ENCODE measurements at places on chromosomes 6 and 20.
A peak's percentile ranks its signal among the peaks of the same experiment; 100 is the strongest.

DNA sequence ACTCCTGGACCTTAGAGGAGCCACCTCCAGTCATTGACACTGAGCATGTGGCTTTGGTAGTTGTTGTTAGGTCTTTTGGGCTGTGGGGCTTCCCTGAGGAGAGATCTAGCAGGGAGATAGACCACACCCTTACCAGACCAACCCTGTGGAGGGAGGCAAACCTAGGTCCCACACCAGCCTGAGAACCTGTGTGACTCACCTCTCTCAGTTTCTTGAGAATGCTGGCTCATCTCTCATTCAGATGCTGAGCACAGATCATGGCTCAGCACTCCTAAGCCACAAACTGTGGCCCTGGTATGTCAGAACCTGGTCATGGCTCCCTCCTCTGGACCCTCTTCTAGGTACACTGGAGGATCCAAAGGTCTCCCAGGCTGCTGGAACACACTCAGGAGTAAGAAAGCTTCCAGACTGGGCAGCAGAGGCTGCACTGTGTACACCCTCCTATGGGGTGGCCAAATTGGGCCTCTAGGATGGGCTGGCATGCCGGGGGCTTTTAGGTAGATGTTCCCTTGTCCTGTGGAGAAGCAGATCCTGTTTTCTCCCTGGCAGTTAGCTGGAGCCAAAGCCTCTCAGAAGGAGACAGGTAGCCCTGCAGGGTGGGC lies 1294.5 kb downstream of the KHDRBS2 start:
- no peak for DNase-seq

- no peak for DNase-seq
These were observed 1338.0 kb upstream of the EYS start for GRCh38 chr6:67045076-67045475.

DNA sequence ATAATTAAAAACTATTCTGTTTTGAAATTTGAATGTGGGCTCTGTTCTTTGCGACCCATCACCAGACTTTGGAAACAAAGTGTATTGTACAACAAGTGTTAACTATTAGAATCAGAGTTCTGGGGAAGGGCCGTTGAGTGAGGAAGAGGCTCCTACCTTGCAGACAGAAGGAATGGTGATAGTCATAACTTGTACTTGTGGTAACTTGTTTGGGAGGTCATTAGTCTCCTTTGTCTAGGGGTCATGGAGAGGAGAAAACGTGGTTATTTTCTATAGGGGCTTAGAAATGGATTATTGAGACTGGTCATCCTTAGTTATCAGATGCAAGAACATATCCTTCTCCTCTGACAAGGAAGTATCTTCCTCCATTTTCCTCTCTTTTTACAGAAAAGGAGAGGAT lies 174.8 kb downstream of the BMP2 start:
- no peak for DNase-seq

DNA sequence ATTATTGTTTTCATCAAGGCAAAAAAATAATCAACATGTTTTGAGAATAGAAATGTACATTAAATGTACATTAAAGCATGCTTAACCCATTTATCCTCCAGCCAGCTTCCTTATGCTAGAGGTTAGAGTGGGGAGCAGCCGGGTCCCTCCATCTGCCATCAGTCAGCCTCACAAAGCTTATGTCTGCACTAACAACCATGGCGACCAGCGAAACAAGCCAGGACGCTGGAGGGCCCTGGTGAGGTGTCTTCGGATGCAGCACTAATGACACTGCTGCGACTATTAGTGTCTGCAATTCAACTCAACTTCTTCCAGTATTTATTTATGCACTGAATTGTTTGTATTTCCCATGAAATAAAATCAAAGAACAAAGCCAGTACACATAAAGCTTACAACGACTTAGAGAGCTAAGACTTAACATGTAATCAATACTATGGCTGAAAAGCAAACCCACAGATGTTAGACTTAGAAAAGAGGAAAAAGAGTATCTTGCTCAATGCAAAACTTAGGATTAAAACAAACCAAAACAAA lies 6.8 kb downstream of the CLDN20 start:
- no peak for DNase-seq

DNA sequence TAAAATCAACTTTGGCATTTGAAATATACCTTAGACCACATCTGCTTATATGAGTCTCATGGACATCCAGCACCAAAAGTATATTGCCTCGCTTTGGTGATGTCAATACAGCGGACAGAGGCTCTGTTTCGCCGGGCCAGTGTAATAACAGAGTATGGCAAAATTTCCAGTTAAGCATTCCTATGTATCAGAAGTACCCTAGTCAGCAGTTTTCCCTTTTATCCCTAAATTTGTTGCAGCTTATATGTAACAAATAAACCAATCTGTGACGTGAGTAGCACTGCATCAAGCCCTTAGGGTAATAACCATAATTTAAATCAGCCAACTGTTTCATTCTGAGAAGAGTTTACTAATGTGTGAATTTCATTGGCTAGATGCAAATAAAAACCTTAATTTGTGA lies 585.5 kb upstream of the ADGRB3 start:
- DNase-seq = no peak

GRCh38 chr20:33178726-33179125 lies 10.8 kb downstream of the BPIFA2 start:
- no peak for DNase-seq

- DNase-seq = no peak
These were observed 2.4 kb downstream of the EDEM2 start for GRCh38 chr20:35144694-35145093.

- DNase-seq = no peak
These were observed 102.2 kb upstream of the AKAP12 start for GRCh38 chr6:151137542-151137941.

DNA sequence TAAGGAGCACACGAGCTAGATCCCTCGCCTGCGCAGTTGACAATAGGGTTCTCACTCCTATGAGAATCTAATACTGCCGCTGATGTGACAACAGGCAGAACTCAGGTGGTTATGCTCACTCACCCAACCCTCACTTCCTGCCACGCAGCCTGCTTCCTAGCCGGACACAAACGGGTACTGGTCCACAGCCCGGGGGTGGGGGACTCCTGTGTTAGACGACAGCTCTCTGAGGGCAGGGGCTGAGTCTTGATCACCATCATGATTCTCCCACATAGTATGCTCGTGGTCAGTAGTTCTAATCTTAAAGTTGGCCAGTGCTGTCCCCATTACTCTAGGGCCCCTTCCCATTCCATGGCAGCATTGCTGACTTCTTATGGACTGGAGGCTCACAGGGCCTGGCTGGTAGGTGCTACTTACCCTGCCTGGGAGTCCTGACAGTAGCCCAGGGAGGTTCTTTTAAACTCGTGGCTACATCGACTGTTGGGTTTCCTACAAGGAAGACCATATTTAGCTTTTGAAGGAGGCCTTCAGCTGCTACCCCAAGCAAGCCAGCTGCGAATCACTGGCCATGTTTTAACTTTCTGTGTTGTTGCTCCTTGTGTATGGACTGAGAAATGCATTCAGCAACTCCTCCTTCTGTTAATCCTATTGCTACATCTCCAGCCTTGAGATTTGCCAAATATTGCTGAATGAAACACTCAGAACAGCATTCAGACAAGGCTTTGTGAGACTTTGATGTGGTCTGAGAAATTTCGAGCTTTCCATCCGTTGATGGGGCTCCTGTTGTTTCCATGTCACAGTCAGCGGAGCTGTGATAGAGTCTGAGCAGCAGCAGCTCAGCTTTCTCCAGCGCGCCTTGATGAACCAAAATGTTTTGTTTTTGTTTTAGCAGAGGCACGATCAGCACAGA lies 300.3 kb downstream of the NRN1 start:
- DNase-seq = no peak

- DNase-seq = no peak
These were observed 48.6 kb downstream of the UQCC1 start for GRCh38 chr20:35363190-35363589.

DNA sequence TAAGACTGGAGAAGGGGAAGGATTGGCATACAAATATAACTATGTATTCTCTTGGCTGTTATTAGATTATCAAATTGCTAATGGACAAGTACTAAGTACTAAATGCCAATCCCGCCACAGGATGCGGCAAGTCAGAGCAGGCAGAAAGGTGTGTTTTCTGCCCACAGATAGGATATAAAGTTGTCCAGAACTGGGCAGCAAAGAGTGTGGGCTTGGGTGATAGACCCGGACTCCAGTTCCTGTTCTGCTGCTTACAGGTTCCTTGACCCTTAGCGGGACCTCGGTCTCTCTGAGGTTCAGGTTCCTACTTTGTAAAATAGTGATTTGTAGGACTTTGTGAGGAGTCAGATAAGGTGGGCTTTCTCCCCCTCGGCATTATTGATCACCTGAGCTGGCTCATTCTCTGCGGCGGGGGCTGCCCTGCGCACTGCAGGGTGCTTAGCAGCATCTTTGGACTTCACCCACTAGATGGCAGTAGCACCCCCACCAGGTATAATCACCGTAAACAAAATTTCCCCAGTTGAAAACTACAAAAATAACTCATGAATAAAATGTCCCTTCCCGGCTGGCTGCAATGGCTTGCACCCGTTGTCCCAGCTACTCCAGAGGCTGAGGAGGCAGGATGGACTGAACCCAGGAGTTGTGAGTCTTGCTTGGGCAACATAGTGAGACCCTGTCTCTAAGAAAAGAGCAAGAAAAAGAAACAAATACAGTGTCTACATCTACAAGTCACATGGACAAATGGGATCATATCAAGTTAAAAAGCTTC lies 193.1 kb downstream of the DOK5 start:
- DNase-seq = no peak

GRCh38 chr6:108294297-108294726 lies 542 bp upstream of the AFG1L start:
- no peak for DNase-seq

- DNase-seq = no peak
These were observed 9.5 kb upstream of the PARD6B start for GRCh38 chr20:50721881-50722281.

- peak; percentile 55 for DNase-seq
These were observed at the start of gene GGT7 for GRCh38 chr20:34872622-34873224. TSS of gene GGT7 (minus strand) at chr20:34872856. CDS start at chr20:34872815, 41 bp downstream.

DNA sequence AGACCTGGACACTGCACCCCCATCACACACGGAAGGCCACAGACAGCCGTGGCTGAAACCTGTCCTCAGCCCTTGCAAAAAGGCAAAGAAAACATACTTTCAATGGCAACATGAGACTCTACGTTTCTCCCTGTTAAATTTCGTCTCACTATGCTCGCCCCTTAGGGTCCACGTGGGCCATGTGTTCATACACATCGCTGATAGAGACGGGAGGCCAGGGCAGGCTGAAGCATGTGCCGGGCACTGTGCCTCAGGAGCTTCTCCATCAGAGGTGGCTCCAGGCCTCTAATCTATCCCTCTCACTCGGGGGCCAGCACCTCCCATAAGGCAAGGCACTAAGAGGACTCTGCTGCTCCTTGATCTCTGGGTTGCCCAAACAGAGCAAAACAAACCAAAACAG lies 17.5 kb downstream of the PXDC1 start:
- no peak for DNase-seq

- peak; percentile 19 for DNase-seq
These were observed 90.0 kb upstream of the IFNGR1 start for GRCh38 chr6:137309078-137309762.

DNA sequence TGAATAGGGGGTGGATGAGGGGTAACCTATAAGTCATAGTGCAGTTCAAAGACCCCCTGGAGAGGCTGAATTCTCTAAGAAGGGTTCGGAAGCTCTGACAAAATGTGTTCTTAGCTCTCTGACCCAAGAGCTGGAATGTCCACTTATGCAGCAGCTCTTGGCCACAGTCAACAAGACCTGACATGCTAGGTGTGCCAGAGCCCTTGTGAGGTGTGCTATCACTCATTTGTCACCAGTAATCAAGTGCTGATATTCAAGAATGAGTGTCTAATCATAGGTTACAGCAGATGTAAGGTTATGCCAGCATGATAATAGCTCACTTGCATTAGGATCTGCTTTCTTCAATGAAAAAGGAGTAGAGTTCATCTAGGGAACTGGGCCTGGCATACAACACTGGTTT lies 28.1 kb downstream of the TOMM6 start:
- no peak for DNase-seq

- no peak for DNase-seq
These were observed 94.8 kb downstream of the COL21A1 start for GRCh38 chr6:56152611-56153010.

GRCh38 chr20:29427201-29428060 lies 1830.0 kb upstream of the DEFB115 start:
- no peak for DNase-seq

All from anterior cingulate cortex (tissue), 58 donors.